NCI-H774 (cell line): ENCODE measurements at places on chromosomes 2 and 18.

DNA sequence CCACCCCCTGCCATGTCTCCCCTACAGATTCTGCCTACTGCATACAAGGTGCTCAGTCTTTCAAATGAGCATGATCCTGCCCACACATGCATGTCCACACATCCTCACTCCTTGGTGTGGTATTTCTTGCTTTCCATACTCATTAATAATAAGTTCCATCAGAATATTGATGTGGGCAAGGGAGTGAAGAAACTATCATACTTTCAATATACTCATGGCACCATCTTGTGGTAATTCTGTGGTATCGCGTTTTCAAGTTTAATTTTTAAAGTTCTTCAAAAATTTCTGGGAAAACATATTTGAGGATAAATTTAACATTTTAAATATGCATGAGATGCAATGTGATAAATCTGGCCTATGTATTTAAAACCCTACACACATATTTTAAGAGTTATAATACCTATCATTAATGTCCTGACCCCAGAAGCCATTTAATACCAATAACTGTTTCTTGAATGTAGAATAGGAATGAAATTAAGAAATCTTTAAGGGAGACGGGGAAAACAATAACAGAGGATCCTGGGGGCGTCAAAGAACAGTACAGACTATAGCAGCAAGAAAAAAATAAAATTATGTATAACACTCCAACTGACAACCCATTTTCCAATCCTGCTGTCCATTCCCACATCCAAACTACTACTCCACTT, 110.1 kb downstream of the ZNF385B start:
- DNase-seq: peak; percentile 28

GRCh38 chr2:236449167-236449761, 120.4 kb upstream of the ACKR3 start:
- DNase-seq: no peak

DNA sequence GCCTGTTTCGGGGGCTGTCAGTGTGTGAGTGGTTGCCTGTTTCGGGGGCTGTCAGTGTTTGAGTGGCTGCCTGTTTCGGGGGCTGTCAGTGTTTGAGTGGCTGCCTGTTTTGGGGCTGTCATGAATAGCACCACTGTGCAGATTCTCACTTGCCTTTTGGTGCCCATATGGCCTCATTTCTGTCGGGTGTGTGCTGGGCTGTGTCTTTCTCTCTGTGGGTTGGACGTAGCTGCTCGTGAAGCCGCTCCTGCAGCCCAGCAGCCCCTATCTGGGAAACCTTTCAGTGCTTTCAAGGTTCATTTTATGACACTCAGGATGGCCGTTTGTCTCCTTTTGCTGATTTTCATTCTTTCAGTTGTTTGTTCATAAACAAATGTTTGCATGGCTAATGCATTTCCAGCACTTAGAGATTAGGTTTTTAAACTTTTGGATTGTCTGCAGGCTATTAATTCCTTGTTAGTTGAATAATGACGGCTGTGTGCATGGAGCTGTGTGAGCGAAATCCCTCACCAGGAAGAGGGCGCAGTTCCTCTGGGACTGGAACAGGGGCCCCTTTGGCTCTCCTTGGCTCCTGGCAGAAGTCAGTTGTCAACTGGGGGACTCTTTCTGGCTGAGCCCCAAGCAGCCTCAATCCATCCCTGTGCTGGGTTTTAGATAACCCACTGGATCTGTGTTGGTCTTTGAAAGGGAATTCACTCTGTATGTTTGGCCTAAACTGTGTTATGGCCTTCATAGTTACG, 10.8 kb downstream of the AGAP1 start:
- no peak for DNase-seq

- no peak for DNase-seq
Measured at GRCh38 chr2:40430776-40431599, 20.9 kb downstream of the SLC8A1 start.

GRCh38 chr2:221289389-221289788, 282.7 kb downstream of the EPHA4 start:
- DNase-seq: no peak

DNA sequence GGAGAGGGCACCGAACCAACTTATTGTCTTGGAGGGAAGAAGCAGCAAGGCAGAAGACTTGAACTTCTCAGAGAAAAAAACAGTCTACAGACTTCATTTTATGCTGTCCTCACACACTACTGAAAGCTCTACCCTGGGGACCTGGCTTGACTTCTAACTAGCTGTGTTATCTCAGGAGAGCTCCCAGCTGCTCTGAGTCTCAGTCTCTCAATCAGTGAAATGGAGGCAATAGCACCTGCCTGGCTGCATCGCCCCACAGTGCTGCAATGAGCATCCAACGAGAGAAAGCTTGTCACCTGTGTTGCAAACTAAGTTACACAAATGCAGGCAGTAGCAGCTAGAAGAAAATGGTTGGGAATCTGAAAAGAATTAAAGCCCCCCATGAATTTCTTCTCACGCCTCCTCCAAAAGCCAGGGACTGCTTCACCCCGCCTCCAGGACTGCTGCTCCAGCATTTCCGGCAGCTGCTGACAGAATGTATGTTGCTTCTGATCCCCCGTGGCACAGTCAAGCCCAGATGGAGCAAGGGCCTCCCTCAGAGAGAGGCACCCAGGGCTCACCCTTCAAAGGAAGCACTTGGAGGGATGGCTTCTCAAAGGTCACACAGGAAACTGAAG, 116.3 kb downstream of the BCL11A start:
- DNase-seq: no peak

DNA sequence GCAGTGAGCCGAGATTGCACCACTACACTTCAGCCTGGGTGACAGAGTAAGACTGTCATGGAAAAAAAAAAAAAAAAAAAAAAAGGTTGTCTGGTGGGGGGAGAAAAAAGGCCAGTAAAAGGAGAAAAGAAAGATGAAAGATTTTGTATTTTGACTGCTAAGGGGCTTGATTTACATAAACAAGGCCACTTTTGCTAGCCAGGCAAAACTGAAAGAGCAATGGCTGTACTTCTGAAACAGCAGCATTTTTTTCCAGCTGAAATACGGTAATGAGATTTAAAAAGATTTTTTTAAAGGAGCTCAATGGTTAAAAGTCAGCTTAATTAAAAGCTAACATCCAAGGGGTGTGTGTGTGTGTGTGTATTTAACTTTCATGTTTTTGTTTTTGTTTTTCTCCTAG, 11.3 kb upstream of the OXER1 start:
- DNase-seq: no peak

DNA sequence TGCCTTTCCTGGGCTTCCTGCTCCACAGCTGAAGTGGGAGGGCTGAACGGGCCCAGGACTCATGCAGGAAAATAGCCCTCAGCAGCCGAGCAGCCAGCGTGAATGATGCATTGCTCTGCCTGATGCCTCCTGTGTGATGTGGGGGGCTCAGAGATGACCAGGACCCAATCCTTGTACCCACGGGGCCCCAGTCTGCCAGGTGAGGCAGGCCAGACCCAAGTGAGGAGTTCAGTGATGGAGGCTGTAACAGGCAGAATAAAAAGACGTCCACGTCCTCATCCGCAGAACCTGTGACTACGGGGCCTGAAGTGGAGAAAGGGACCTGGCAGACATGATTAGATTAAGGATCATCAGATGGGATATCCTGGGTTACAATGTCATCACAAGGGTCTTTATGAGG, 194.9 kb upstream of the HDAC4 start:
- no peak for DNase-seq

DNA sequence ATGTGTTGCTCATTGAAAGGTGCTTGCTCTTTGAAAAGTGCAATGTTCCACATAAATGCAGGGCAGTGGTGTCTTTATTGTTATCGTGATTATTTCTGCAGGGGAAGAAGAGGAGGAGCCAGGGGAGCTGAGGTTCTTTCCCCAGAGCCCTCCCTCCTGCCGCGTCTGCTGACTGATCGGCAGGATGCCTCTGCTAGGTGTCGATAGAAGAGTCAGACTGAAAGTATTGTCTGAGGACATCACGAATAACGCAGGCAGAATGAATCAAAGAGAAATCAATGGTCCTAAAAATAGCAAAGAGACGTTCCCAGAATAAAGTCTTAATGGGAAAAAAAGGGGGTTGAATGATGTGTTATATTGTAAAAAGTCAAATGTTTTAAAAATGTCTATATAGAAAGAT, 47.4 kb upstream of the SIX3 start:
- no peak for DNase-seq

- no peak for DNase-seq
Measured at GRCh38 chr18:8601277-8602032, 7.8 kb upstream of the RAB12 start.

DNA sequence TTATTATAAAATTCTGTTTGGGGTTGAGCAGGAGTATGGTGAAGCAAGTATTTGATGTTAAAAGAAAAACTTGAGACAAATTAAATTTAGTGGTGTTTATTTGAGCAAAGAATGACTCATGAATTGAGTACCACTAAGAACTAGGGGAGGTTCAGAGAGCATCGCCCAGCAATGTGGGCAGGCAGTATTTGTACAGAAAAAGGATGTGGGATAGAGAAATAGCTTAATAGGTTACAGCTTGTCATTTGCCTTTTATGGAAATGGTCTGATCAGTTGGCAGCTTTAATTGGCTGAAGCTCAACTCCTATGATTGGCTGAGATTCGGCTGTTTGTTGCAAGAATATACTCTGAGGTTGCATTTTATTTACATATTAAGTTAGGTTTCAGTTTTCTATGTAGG, 68.2 kb downstream of the LRATD1 start:
- no peak for DNase-seq

DNA sequence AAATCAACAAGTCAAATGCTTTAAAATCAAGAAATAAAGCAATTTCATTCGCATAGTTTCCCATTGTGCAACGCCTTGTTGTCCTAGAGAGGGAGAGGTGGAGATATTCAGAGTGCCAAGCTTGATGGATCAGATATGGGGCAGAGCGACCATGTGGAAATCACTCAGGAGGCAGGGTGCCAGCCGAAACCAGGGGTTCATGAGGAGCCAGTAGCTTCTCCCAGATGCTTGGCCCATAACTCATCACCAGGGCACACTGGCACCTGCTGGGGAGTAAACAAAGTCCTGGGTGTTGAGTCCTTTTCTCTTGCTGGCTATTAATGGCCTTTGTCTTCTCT, 53.0 kb upstream of the ASAP2 start:
- DNase-seq: no peak

DNA sequence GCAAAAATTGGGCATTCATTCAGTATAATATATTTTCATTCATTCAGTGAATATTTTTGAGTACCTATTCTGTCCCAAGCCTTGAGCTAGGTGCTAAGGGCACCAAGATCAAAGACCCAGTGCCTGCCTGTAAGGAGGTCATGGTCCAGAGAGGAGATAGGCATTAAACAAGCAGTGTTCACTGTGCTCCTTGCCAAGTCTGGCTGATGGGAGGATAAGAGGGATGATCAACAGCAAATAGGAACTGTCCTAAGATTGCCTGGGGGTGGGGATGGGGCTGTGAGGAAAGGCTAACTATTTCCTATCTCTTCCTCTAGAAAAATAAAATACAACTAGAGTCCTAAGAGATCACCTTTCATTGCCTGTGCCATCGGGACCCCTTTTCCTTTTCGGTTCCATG, 60.4 kb downstream of the SETBP1 start:
- DNase-seq: no peak

DNA sequence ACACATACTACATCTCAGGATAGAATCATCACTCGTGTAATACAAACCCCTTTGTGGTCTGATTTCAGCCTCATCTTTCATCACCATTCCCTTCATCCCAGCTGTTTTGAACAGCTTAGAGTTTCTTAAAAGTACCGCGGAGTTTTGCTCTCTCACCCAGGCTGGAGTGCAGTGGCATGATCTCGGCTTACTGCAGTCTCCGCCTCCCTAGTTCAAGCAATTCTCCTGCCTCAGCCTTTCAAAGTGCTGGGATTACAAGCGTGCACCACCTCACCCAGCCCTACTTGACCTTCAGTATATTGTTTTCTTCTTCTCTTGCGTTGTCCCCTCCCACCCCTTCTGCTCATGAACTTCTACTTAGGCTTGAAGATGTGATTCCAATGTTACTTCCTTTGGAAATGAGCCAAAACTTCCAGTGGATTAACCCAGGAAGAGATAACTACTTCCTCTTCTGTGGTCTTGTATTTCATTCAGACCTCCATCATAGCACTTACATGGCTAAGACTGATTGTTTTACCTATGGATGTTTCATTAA, 15.8 kb downstream of the ERLEC1 start:
- no peak for DNase-seq

DNA sequence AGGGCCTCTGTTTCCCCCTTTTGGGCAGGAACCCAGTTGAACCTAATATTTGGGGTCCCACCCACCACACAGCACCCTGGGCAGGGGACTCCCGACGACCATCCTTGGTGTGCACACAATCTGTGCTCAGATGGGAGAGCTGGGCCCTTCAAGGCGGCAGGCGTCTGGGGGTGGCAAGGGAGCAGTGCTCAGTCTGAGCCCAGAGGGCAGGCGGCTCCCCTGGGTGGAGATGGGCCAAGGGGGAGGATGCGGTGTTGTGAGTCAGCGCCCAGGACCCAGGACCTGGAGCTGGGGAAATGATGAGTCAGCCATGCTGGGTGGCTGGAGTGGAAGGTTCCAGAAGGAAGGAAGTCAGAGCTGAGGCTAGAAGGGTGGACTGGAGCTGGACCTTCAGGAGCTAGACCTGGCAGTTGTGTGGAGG, 3.8 kb downstream of the PROM2 start:
- no peak for DNase-seq

- no peak for DNase-seq
Measured at GRCh38 chr2:240397924-240398645, 37.4 kb upstream of the GPC1 start.

DNA sequence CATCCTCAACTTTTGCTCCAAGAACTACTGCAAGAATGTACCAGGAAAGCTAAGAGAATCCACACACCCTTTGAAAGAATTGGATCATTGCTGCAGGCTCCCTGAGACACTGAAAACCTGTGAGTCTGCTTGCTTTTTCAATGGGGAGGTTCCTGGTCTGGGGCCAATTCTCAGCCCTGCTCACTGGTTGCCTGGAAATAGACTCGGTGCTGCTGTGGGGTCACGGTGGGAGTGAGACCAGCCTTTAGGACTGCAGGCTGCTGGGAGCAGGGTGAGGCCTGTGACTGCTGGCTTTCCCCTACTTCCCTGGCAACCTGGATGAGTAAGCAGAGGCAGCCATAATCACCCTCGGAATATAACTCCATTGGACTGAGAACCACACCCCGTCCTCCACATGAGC, 569.3 kb downstream of the DPP10 start:
- no peak for DNase-seq

GRCh38 chr2:104938231-104938941, 84.5 kb downstream of the POU3F3 start:
- no peak for DNase-seq

GRCh38 chr2:38933653-38934052, 44.0 kb downstream of the ARHGEF33 start:
- no peak for DNase-seq

GRCh38 chr2:105321875-105322646, 7.5 kb downstream of the TGFBRAP1 start:
- no peak for DNase-seq
